ENCODE measurements at places on chromosomes 6 and 20. TPM values are rescaled to one million over a fixed set of nuclear protein-coding genes. Genes with fewer than 3 reads are reported as not detected.

The PRSS35 gene
- 0.37 TPM for total RNA-seq

The PRL gene
- not detected for total RNA-seq

The ENPP1 gene
- total RNA-seq = 8.0 TPM

The CLPSL1 gene
- not detected for total RNA-seq

The PAK5 gene
- total RNA-seq = not detected

The KCNS1 gene
- 0.20 TPM for total RNA-seq

The SLC35D3 gene
- not detected for total RNA-seq

The RHAG gene
- not detected for total RNA-seq

The STX11 gene
- total RNA-seq = 1.5 TPM

The EFCAB8 gene
- total RNA-seq = under 0.01 TPM

The CNPY3 gene
- total RNA-seq = 19.7 TPM

The MUC22 gene
- total RNA-seq = not detected

The EYA2 gene
- total RNA-seq = 0.37 TPM

The SLC22A7 gene
- total RNA-seq = not detected
